ENCODE measurements at places on chromosomes 5 and 9.

- DNase-seq = no peak
Observed at GRCh38 chr5:89572696-89573095, 689.7 kb upstream of the MEF2C start.

DNA sequence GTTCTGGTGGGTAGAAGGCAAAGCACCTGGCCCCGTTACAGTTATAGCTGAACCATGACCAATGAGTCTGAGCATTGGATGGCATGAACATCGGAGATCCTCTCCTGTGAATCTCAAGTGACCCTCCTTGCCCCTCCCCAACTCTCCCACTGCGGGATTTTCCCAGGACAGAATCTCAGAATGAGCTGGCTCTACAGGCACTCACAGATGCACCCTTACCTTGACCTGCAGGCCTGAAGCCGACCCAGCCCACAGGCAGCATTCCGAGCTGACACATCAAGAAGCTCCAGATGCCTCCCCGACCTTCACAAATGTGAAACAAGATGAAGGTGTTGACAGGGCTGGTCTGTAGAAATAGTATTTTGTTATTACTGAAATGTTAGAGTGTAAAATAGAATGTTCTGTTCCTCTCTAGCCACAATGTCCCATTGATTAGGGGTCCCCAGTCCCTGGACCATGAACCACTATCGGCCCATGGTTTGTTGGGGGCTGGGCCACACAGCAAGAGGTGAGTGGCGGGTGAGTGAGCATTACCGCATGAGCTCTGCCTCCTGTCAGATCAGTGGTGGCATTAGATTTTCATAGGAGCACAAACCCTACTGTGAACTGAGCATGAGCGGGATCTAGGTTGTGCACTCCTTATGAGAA, 263.4 kb downstream of the AUH start:
- DNase-seq = no peak

DNA sequence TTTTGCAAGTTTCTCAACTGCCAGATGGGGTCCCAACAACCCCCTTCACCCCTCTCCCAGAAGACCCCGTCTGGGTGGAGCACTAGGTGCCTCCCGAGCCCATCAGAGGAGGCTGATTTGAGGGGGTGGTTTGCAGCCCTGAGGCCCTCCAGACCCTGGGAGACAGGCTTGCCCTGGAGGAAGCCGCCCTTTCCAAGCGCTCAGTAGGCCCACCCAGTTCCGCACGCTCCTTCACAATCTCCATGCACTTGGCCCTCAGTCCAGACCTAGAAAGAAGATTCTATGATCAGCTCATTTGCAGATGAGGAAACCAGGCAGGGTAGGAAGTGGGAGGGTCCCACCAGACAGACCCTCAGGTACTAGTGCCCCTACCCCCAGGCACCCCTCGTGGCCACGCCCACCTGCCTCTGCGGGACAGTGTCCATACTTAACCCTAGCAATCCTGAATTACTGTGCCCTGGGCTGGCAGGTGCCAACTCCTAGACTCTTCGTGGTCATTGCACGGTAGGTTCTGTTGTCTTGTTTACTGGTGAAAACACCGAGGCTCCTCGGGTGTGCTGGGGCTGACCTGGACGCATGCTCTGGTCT, 22.3 kb downstream of the OR2V1 start:
- DNase-seq = no peak

GRCh38 chr9:37944671-37945481, 40.9 kb upstream of the SLC25A51 start:
- no peak for DNase-seq

DNA sequence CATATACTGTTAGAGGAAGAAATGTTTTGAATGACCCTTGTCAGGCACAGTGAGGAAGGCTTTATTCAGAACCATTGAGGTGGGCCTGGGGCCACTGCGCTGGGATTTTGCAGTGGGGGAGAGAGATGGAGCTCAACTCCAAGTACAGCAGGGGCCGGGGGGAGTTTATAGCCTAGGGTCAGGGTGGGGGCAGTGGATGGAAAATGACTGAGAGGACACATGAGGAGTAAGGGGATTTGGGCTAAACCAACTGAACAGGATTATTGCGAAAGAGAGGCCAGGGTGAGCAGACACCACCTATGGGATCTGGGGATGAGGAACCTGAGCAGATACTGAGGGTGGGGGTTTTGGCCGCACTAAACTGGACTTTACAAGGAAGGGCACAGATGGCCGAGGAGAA, 6.3 kb downstream of the CEP72 start:
- no peak for DNase-seq

DNA sequence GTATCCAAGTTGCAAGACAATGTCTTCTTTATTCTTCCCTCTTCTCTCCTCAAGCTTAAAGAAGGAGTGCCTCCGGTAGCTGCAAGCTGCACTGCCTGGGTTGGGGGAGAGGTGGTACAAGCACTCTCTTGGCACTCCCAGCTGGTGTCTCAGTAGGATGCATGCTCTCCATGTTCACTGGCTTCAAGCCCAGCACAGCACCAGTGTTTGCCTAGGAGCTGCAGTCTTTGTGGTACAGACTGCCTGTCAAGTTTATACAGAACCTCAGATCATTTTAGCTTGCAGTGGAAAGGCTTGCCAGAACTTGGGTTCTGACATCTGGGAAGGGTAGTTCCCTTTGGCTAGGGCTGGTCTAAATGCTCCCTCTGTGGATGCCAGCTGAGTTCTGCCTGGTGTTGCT, 505.6 kb downstream of the MAN2A1 start:
- no peak for DNase-seq

GRCh38 chr9:137825324-137825989, 52.1 kb upstream of the CACNA1B start:
- DNase-seq = no peak

- no peak for DNase-seq
Observed at GRCh38 chr5:134642931-134643530, 5.6 kb upstream of the SEC24A start.

DNA sequence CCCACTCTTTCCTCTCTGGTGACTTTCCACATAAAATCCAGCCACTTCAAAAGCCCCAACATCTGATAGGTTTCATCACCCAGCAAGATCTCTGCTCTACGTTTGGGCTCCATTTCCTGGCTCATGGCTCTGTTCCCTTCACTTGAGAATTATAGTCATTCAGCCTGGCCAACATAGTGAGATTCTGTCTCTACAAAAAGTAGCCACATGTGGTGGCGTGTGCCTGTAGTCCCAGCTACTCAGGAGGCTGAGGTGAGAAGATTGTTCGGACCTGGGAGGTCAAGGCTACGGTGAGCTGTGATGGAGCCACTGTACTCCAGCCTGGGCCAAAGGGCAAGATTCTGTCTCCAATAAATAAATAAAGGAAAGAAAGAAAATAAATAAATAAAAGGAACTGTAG, 83.3 kb upstream of the IGFBPL1 start:
- no peak for DNase-seq

- DNase-seq = no peak
Observed at GRCh38 chr5:142248853-142249462, 75.9 kb downstream of the SPRY4 start.

DNA sequence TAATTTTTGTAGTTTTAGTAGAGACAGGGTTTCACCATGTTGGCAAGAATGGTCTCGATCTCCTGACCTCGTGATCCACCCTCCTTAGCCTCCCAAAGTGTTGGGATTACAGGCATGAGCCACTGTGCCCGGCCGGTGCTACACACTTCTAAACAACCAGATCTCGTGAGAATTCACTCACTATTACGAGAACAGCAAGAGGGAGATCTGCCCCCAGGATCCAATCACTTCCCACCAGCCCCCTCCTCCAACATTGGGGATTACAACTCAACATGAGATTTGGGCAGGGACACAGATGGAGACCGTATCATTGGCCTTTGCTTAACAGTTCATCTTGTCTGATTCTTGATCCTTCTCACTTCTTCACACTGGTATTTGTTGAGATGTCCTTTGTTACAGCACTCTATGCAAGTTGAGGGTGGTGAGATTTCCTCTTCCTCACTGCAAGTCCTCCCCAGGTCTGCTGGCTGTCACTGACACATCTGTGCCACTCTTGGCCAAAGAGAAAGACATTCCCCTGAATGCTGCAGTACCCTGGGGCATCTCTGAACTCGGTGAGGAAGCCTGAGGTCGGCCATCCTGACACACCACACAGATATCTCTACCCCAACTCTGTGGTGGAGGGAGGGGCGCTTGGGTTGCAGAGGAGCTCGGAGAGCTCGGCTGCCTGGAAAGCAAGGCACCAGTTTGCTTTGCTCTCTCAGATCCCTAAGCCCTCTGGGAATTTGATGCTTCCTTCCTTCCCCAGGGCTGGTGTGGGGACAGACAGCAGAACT, 4.2 kb upstream of the SUB1 start:
- no peak for DNase-seq

DNA sequence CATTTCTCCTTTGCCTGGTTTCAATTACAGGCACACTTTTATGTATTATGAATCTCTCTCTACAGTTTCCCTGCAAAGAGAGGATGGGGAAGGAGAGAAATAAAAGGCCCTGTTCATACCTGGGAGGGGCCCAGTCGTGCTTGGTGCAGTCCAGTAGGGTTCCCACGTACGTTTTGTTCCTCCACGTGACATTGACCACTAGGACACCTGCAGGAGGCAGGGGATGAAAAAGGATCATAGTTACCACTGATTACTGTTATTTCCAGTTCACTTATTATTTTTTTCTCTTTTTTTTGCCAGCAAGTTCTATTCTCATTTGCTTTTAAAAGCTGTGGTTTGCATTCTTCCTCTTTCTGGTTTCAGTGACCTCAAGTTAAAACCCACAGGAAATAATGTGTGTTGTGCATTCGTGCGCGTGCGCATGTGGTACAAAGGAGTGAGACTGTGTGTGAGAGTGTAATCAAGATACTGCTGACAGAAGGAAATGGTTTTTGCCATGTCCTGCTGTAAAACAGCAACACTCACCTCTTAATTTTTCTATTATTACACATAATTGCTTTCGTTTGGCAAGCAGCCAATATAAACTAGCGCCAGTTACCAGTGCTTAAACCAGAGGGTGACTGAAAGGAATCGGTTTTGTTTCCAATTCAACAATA, 96.8 kb downstream of the ZNF608 start:
- no peak for DNase-seq

DNA sequence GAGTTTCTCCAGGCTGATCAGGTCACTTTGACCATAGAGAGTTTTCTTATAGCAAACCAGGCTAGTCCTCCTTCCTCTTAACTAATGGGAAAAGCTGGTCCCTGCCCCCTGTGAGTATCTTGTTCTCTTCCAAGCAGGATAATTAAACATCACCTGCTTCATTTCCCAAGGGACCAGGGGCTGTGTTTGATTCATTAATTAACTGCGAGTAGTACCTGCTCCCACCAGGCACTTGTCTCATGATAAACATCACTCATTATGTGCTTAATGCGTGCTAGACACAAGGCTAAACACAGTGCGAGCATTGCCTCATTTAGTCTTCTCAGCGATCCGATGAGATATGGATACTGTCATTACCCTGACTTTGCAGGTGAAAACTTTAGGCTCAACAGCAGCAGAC, 1.7 kb upstream of the FAM163B start:
- no peak for DNase-seq

GRCh38 chr9:104774831-104775573, 11.1 kb downstream of the NIPSNAP3B start:
- no peak for DNase-seq

DNA sequence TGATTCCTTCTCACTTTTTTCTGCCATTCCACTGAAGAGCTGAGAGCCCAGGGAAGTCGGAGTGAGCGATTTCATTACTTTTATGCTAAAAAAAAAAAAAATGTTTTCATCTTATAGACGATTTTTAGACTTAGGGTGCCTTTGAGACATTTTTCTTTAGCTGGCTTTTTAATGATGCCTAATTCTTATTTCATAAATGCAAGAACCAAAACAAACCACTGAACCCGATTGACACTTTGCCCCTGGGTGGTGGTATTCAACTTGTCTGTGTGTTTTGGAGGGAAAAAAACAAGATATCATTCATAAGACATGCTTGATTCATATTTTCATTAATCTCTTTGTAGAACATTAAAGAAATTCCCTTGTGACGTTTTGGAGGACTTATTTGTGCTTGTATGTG, 2.4 kb downstream of the TLE4 start:
- DNase-seq = no peak

- no peak for DNase-seq
Observed at GRCh38 chr9:137174722-137175293, 3.0 kb upstream of the TMEM210 start.
